AG20443 (cell line): ENCODE measurements at places on chromosomes 3 and 15.

- DNase-seq: no peak
Measured at GRCh38 chr3:194399874-194400411, 877 bp upstream of the GP5 start.

- no peak for DNase-seq
Measured at GRCh38 chr3:162945626-162946025, 1449.0 kb downstream of the OTOL1 start.

DNA sequence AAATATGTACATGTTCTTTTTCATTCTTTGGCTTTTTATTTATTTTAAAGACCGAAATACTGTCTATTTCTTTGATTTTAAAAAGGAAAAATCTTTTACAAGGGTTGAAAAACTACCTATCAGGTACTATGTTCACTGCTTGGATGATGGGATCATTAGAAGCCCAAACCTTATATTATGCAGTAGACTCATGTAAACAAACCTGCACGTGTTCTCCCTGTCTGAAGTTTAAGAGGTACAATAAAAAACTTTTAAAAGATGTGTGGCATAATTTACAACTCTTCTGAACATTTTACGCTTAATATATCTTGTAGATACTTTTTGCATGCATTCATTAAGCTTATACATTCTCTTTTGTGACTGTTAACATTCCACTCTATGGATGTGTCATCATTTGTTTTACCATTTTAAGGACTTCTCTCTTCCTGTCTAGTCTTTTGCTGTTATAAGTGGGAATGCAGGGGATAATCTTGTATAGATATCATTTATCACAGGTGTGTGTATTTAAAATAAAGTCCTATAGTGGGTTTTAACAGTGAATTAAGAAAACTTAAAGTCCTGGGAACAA lies 6.2 kb downstream of the MGA start:
- DNase-seq: no peak

DNA sequence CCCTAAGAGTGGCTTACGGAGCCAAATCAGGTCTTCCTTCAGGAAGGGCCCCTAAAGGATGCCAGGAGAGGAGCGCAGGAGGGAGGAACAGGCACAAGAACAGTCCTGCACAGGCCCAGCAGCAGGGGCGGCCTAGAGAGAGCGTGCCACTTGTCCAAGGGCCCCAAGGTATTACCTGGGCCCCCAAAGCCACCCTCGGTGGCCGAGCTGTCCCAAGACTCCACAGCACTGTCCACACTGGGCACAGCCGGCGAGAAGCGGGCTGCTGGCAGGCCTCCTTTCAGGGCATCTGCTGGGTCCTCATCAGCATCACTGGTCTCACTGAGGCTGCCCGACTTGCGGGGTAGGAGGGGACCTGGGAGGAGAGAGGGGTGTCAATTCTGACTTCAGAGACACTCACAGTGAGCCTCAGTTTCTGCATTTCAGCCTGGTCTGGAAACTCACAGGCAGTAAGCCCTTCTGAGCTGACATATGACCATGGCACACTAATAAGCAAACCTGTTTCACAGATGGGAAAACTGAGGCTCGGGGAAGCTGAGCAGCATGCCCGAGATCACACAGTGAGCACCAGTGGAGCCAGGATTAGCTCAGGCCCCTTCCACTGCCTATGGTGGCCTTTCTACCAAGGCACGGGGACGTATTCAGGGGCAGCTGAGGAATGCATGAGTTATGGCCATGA lies 33.4 kb downstream of the GRIP2 start:
- DNase-seq: no peak

GRCh38 chr15:75843678-75844581 lies 683 bp downstream of the UBE2Q2 start:
- peak; percentile 89 for DNase-seq

GRCh38 chr3:38554127-38554827 lies 58.1 kb downstream of the EXOG start:
- no peak for DNase-seq
